ENCODE measurements at places on chromosomes 16 and 17.

GRCh38 chr17:27751166-27751565 is 49.2 kb downstream of the NOS2 start:
- DNase-seq, result no peak

GRCh38 chr16:4319454-4320421 is 3.9 kb downstream of the GLIS2 start:
- peak; percentile 40 for DNase-seq

GRCh38 chr16:29107299-29107698 is 122.4 kb downstream of the LAT start:
- DNase-seq, result no peak

DNA sequence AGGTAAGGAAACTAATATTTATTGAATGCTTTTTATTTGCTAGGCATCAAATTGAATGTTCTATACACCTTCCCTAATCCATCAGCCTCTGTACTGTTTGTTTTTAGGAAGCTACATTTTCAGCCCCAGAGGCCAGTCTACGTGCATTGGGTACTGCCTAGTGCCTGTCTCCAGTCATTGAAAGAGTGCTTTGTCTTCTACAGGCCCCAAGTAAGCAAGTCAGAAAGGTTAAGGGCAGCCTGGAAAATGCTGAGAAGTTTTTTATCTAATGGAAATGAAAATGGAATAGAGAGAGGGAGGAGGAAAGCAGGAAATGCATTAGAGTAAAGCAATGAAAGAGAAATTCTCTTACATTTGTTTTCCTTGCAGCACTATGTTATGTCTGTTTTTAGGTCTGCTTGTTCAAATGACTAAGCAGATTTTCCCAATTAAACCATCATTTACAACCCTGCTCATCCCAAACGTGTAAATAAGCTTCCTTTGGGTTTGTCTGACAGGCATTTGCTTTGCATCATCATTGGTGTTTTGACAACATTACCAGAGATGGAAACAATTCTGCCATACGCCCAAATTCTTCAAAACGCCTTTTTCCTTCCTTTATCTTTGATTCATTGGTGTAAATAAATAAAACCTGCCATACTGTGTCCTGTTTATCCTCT is 116.0 kb upstream of the GOT2 start:
- DNase-seq, result no peak

DNA sequence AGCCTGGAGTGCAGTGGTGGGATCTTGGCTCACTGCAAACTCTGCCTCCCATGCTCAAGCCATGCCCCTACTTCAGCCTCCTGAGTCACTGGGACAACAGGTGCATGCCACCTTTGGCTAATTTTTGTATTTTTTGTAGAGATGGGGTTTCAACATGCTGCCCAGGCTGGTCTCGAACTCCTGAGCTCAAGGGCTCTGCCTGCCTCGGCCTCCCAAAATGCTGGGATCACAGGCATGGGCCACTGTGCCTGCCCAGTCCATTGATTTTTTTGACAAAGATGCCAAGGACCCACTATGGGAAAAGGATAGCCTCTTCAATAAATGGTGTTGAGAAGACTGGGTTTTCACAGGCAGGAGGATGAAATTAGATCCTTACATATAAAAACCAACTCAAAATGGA is 10.8 kb upstream of the ADCY7 start:
- no peak for DNase-seq

- DNase-seq, result no peak
Observed at GRCh38 chr17:79657036-79657435, 46.2 kb upstream of the RBFOX3 start.

GRCh38 chr17:21072745-21073197 is 30.0 kb upstream of the USP22 start:
- no peak for DNase-seq

DNA sequence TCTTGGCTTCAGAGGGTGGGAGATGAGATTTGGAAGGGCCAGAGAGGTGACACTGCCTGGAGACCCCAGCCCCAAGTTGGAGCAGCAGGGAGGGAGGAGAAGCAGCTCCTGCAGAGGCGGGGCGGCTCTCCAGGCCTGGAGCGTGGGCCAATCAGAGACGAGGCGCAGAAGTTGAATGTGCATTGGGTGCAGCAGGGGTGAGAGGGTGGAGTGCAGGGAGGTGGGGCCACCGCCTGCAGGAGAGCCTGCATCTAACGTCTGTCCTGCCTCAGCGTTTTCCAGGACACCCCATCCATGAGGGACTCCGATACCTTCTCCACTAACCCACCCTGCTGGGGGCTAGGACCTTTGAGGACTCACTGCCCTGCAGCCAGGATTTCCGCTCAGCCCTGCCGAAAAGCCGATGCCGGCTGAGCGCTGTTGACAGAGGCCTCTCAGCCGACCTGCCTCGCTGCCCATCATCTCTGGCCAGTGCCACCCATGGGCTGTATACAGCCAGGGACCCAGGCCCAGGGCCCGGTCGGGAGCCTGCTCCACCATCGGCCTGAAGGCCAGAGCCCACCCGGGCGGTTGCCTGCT is 146.2 kb downstream of the ENGASE start:
- no peak for DNase-seq

- no peak for DNase-seq
Observed at GRCh38 chr17:61063528-61063927, 336.1 kb upstream of the TBX2 start.

DNA sequence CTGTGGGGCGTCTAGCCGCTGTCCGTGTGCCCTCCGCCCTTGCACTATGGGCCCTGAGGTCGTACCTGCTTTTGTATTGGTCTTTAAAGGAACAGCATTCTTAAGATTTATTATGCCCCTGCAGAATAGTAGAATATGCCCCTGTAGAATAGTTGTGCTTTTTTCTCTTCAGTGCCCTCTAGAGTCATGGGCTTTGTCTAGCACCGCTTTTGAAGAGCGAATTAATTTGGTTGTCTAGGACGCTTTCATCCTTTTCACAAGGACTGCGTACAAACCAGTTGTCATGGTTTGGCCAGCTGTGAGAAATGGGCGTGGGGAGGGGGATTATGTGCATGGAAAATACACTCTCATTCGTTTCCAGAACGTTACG is 621 bp downstream of the CEP95 start:
- no peak for DNase-seq

- peak; percentile 71 for DNase-seq
Observed at GRCh38 chr17:78970834-78971755, 8.6 kb downstream of the LGALS3BP start.

DNA sequence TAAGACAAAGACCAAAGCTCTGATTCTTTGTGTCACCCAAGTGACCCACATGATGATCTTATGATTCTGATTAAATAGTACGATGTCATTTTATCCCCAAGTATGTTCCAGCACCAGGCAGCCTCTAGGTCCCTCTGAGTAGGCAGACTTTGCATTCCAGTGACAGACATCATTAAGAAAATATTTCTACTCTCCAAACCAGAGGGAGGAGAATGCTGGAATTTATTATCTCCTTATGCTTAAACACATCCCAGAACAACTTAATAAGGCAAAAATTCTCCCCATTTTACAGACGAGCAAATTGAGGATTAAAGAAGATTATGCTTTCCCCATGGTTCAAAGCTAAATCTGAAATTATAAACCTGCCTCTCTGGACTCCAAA is 192.8 kb upstream of the CDH11 start:
- no peak for DNase-seq

GRCh38 chr17:17120294-17120693 is 78.0 kb downstream of the MPRIP start:
- no peak for DNase-seq

DNA sequence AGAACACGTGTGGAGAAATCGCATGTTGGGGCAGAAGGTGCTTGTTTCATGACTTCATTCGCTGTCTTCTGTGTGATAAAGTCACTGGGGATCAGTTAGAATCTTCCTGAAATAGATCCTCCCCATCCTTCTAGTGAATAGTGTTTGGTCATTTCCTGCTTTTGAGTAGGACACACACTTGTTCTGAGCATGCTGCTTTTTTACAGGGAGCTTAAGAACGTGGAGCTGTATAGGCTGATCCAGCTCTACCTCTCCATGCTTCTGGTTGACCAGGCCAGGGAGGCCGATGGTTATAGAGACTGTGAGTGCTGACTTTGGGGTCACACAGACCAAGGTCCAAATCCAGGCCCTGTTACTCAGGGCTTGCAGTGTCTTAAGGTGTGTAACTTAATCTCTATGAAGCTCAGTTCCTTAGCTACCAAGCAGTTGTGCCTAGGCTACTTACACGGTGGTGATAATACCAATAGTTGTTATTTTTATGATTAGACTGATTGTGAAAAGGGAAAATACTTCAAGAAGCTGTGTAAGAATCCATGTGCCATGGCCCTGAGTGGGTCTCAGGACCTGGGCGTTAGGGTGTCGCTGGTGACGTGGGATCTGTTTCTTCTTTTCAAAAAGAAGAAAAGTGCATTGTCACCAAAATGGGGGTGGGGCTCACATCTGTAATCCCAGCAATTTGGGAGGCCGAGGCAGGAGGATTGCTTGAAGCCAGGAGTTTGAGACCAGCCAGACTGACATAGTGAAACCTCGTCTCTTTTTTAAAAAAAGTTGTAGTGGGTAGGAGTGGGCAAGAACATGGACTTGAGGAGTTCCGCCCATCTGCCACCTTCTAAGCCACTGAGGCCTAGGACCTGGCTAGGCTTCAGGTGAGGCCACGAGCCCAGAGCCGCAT is 64.1 kb upstream of the LGALS9 start:
- no peak for DNase-seq

DNA sequence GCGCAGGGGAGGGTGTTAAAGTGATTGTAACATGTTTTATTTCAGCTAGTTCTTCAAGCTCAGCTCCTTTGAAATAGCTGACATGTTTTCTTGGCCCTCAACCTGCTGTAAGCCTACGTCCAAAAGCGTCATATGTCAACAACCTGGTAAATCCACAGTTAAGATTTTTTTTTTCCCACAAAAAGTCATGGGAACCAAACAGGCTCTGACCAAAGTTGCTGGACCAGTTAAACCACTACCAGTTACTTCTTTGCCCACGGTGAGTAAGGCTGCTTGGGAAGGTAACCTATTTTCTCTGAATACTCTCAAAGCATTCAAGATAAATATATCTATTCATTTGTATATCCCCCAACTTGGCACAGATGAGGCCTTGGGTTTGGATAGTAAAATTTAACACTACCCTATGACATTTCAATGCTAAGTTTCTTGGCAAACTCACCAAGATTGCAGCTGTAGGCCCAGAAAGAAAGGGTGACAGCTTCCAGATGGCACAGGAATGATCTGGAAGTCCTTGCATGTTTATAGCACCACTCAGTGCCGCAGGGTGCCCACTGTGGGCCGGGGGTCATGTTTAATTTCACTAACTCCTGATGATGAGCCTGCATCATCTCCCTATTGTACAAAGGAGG is 166.2 kb downstream of the XYLT1 start:
- DNase-seq, result no peak

GRCh38 chr17:74800531-74800930 is 24.4 kb upstream of the NAT9 start:
- no peak for DNase-seq

- DNase-seq, result no peak
Observed at GRCh38 chr17:37744961-37745800, at the start of gene HNF1B. TSS of gene HNF1B (minus strand) at chr17:37745059. CDS start at chr17:37744884, 175 bp downstream.

- DNase-seq, result no peak
Observed at GRCh38 chr17:28758411-28759121, 14.8 kb downstream of the TRAF4 start.

- DNase-seq, result no peak
Observed at GRCh38 chr16:87368029-87368770, 15.4 kb downstream of the FBXO31 start.

DNA sequence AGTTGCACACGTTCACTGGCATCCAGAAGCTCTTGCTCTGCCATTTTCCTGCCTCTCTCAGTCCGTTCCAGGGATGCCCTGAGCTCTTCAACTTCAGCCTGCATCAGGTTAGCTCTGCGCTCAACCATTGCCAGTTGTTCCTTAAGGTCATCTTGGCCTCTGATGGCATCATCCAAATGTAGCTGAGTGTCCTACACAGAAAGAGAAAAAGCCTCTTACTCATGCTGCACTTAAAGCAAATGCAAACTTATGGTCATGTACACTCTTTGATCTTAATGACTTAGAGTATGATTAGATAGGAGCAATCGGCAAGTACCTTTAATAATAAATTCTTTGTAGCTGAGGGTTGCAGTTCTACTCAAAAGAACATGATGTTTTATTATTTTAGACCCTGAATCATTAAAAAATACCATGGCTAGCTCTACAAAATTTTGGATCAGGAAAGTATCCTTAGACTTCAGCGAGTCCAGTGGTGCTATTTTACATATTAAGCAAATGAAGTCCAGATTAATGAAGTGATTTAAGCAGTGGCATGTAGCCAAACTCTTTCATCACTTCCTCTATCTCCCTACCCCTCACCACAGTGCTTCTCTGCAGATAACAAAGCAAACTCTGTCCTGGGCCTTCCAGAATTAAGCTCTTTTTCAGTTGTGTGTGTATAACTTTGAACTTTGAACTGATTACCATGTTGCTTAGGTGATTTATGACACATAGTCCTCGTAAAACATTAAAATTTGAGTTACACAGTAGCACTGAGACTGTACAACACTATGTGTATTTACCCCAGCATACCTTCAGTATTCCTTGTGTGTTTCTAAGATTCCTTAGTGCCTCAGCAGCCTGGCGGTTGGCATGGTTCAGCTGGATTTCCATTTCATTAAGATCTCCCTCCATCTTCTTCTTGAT is 22.1 kb downstream of the MYH4 start:
- no peak for DNase-seq

- no peak for DNase-seq
Observed at GRCh38 chr16:12420661-12421209, 383.0 kb downstream of the CPPED1 start.

DNA sequence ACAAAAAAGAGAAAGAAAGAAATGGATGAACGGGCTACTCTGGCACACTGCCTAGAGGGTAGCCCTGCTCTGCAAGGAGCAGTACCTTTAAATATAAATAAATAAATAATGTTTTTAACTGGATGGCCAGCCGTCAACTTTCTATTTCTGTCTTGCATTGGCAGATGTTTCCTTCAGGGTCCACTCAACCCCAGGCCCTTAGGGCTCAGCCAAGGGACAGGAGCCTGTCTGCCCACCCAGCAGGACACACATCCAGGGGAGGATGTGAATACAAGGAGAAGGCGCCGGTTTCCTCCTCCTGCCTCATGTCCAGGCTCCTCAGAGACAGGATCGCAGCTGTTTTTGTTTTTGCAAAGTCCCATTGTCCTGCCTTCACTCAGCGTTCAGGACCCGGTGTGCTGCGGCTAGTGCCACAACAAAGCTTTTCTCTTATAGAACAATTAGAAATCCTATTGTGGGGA is 22.6 kb downstream of the TTYH2 start:
- no peak for DNase-seq

GRCh38 chr16:75083813-75084212 is 32.8 kb downstream of the LDHD start:
- DNase-seq, result no peak
